NCI-H2081 (cell line): ENCODE measurements at places on chromosomes 7 and 10.

GRCh38 chr7:123643495-123644441, 11.9 kb upstream of the LMOD2 start:
- DNase-seq = peak; percentile 12

DNA sequence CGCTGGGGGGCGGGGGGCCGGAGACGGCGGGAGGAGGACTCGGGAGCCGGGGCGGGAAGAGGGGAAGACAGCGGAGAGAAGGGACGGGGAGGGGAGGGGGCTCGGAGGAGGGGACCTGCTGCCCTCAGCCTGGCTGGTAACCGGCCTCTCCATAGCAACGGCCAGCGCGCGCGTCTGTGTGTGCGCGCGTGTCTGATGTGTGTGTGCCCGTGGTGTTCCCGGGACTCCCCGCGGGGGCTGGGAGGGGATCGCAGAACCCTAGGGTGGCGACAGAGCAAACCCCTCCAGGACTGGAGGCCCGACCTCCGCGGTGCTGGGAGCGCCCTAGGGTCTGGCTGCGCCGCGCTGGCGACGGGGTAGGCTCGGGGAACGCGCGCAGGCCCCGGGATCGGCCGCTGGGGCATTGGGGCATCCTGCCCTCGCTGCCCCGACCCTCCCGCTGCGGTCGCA, 356.3 kb downstream of the DNAJB6 start:
- no peak for DNase-seq

DNA sequence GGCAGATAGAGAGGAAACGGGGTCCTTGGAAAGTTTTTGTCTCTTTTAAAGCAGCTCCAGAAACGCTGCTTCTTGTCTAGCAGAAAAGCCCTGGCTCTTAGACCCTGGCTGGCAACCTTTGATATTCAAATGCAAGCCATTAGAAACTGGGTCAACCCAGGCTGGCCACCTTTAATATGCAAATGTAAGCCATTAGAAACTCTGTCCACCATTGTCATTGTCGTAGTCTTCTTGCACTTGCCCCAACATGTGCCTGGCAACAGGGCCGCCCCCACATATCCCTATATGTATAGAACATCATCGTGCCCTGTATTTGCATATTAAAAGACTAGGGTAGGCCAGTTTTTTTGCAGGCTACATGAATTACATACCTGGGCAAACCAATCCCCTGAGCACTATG, 621.3 kb upstream of the DPP6 start:
- DNase-seq = no peak

DNA sequence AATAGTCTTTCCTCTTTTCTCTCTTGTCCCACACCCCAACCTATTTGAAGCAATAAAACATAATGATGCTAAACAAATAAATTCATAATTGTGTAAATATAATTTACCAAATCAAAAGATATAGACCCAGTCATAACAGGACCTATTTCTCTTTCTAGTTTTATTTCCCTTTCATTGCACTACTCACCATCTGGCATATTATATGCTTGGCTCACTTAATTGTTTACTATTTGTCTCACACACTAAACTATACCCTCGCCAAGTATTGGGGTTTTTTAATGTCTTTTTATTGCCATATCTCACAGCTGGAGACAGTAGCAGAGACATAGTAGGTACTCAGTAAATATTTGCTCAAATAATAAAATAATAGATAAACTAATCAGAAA, 597.5 kb upstream of the PCDH15 start:
- peak; percentile 39 for DNase-seq

GRCh38 chr10:102311025-102311420, 65.7 kb downstream of the GBF1 start:
- no peak for DNase-seq

- DNase-seq = no peak
Measured at GRCh38 chr7:6533893-6534495, 17.3 kb downstream of the GRID2IP start.

GRCh38 chr10:75762431-75762802, 331.0 kb downstream of the LRMDA start:
- DNase-seq = no peak

DNA sequence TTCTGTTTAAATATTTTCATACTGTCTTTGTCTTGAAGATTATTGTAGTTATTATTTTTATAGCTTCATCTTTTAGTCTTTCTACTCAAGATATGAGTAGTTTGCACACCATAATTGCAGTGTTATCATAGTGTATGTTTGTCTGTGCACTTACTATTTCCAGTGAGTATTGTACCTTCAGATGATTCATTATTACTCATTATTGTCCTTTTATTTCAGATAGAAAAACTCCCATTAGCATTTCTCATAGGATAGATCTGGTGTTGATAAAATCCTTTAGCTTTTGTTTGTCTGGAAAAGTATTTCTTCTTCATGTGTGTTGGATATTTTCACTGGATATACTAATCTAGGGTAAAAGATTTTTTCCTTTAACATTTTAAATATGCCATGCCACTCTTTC, 646.2 kb upstream of the GRM3 start:
- no peak for DNase-seq

DNA sequence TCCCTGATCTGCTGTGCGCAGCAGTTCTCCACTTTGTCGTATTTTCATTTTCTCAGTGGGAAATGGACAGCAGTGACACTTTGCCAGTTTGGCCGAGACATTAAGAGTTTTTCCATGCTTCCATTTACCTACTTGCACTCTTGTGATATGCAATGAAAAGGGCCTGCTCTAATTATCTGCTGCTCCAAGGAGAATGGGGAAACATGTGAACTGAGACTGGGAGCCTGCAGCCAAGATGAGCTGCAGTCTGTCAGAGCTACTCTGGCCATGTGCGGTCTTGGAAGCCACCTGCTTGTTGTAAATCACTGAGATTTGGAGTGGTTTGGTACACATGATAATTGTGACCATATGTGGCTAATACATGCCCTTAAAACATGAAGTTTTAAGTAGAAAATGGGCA, 586.6 kb upstream of the POT1 start:
- peak; percentile 84 for DNase-seq

DNA sequence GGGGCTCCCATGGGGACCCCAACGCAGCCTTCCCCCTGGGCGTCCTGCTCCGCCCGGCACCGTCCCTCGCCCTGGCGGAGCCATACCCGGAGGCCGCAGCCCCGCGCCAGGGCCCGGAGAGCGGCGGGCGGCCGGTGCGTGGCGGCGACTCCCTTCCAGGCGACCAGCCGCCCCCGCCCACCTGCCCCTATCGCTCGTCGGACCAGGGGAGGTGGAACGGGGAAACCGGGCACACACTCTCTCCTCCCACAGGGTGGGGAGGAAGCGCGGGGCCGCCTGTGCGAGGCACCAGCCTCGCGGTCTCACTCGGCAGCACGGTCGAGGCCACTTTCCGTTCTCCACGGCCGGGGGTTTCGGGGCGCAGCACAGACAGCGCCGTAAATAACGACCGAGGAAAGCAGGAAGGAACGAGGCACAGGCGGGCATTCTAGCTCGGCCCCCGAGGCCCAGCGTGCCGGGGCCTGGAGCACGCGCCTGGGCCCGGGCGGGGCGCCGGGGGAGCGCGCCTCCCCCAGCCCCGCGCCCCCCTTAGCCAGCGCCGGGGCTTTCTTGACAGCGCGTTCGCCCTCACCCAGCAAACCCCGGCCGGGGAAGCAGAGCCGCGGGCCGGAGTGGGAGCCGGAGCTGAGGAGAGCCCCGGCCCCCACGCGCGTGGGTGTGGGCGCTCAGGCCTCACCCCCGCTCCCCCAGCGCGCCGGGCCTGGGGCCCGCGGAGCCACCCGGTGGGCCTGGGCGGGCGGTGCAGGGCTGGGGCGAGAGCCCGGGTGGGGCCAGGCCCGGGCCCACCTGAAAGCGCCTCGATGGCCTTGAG, 936 bp downstream of the IGF2BP3 start:
- peak; percentile 66 for DNase-seq

DNA sequence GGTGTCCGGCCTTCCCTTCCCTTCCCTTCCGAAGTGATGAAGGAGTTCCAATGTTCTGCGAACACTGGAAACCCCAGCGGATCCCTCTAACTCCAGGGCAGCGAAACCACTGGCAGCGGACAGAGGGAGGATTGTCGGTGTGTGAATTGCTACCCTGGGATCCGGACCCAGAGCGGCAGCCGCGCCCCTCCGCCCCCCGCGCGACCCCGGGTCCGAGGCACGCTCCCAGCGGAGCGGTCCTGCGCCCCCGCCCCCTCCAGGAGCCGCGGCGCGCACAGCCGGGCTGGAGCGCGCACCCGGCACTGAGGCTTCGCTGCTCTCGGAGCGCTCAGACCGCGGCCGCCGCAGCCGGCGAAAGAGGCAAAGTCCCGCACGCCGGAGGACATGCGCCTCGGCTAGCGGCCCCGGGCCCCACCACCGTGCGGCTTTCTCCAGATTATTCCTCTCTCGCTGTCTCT, at the start of gene PTPRZ1:
TSS of gene PTPRZ1 (plus strand) at position 331 of the 458 bp plus-strand sequence. CDS start 339 bp downstream, outside the sequence.
- DNase-seq = peak; percentile 72

- no peak for DNase-seq
Measured at GRCh38 chr7:110827936-110828335, 263.0 kb upstream of the LRRN3 start.

GRCh38 chr7:45658716-45659495, 84.7 kb downstream of the ADCY1 start:
- DNase-seq = no peak

DNA sequence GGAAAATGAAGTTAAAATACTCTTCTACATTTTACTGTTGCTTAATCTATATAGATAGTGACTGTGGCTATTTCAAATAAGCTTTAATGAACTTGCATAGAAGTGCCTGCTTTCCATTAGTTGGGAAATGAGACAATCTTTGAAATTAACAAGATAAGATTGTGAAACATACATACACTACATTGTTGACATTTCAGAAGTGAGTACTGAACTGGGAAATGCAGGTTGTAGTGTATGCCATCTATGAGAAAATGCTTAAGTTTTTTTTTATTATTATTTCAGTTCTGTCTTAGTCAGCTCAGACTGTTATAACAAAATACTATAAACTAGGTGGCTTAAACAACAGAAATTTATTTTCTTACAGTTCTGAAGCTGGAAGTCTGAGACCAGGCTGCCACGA, 49.6 kb upstream of the CSTF2T start:
- no peak for DNase-seq

DNA sequence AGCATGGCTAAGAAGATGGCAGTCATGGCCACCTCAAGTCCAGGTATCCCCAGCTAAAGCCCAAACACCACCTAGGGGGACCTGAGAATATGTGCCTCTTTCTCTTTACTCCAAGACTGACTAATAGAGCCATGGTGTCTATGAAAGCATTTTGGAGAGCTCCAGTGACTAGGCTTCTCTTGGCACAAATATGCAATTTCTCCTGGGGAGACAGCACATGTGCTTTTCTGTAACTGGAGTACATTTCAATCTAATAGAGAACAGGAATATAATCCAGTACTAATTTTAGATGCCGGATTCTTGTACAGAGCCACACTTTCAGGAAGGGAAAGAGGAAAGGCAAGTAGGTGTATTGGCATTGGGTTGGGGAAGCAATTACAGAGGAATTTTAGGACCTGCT, 260.1 kb downstream of the BMPER start:
- no peak for DNase-seq

DNA sequence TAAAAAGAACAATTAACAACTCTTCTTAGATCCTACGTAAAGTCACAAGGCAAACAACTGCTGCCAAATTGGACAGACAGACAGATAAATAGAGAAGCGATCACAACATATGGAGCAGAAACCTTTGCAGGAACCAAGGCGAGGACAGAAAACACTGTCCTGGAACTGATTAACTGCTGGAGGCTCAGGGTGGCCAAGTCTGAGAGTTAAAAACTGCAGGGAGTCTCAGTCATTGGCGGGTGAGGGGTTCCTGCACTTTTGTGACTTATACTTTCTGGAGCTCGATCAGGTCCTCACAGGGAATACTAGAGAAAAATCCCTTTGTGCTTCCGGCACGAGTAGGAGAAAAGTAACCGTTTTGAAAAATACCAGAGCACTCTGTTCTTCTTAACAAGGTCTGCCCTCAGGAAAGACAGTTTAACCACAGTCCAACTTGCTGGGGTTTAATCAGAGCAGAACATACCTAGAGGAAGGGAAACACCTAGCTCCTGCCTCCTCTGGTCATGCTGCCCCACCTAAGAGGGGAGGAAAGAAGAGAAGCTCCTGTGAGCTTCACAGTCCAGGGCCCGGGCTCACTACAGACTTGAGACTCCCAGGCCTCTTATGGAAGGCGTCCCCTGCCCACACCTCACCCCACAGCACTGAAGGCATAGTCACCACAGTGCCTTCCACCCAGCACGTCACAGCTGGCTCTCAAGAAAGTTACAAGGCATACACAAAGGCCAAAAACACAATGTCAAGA, 74.9 kb downstream of the LARP4B start:
- DNase-seq = no peak

- peak; percentile 19 for DNase-seq
Measured at GRCh38 chr7:132656846-132657776, 80.8 kb upstream of the PLXNA4 start.

GRCh38 chr10:8061274-8062211, 7.1 kb downstream of the GATA3 start:
- DNase-seq = no peak

DNA sequence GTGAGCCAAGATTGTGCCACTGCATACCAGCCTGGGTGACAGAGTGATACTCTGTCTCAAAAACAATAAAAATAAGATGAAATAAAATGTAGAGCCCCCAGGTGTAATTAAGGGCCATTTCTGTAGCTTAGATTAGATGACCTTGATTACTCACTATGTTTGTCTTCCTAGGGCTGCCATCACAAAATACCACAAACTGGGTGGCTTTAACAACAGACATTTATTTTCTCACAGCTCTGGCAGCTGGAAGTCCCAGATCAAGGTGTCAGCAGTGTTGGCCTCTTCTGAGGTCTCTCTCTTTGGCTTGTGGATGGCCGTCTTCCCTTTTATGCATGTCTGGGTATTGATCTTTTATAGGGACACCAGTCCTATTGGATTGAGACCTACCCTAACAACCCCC, 6.1 kb downstream of the PTER start:
- DNase-seq = no peak

- DNase-seq = no peak
Measured at GRCh38 chr10:89540420-89540949, 5.1 kb upstream of the SLC16A12 start.

GRCh38 chr7:110051372-110051771, 1039.6 kb upstream of the LRRN3 start:
- DNase-seq = no peak

- DNase-seq = no peak
Measured at GRCh38 chr7:141906285-141906684, 9.9 kb upstream of the OR9A4 start.

DNA sequence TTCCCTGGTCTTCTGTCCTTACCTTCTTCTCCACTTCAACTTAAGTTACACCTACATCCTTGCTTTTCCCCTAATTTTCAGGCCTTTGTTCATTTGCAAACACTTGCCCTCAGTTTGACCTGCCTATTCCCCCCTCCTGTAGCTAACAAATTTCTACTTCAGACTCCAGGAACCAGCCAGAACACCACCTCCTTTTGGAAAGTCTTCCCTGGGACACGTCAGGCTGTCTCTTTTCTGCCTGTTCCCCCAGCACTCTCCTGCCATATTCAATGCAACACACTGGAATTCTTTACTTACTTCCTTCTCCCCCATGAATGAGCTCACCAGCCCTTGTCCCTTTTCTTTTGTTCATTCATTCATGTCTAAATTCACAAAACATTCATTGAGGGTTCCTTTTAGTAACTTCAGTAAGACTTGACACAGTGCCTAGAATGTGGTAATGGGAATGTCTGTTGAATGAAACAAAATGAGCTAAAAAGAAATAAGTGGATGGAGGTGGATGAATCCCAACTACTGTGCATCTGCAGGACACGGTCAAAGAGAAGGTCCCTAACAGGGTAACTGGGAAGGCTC, 478.0 kb downstream of the KCNMA1 start:
- DNase-seq = no peak

GRCh38 chr10:97916586-97916985, 66.9 kb downstream of the GOLGA7B start:
- DNase-seq = no peak

- no peak for DNase-seq
Measured at GRCh38 chr7:32928785-32929298, 28.4 kb upstream of the FKBP9 start.

GRCh38 chr7:82805527-82805960, 357.1 kb downstream of the PCLO start:
- DNase-seq = no peak
